Glomerular endothelial cell (primary cell): ENCODE measurements at places on chromosomes 4 and X. TPM values are rescaled to one million over a fixed set of nuclear protein-coding genes. Genes with fewer than 3 reads are reported as not detected.

Gene RHOXF2
- not detected in 2 replicates for total RNA-seq

Gene RBMX2
- total RNA-seq, result 14.4 and 19.7 TPM in 2 replicates

Gene SOX3
- not detected in 2 replicates for total RNA-seq

Gene AGTR2
- total RNA-seq, result not detected in 2 replicates

Gene ARHGEF38
- total RNA-seq, result not detected in 2 replicates

Gene CXCR3
- total RNA-seq, result not detected in 2 replicates

Gene PAGE4
- total RNA-seq, result not detected in 2 replicates
